AG20443 (cell line): ENCODE measurements at places on chromosomes 7 and 10.

DNA sequence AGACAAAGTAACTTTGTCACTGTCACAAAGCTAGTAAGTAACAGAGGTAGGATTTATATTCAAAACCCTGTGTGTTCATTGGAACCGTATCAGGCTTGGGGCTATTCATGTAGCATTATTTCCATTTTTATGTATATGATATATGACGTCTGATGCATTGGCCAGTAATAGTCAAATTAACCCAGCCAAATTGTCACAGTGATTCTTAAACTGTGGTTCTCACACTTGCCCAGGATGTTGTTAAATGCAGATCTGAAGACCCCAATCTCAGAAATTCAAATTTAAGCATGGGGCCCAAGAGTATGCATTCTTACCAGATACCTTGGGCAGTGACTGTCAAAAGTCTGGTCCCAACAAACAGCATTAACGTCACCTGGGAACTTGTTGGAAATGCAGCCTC is 63.9 kb downstream of the C1GALT1 start:
- no peak for DNase-seq

- DNase-seq, result no peak
Observed at GRCh38 chr7:51102828-51103227, 213.8 kb downstream of the COBL start.

DNA sequence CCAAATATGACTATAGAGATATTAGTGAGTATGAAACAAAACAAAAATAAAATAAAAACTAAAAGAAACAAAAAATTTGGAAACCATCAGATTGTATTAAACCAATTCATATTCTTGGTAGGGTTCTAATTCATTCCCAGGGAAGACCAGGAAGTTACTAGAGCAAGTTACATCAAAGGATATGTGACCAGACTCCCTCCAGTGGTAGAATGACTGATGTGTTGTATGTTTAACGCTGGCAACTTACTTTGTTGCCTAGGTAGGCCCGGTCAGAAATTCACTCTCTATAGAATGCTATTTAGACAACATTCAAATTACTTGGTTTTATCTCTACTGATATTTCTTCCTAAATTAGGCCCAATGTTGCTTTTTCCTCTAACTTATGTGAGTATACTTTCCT is 5.2 kb downstream of the PHYHIPL start:
- peak; percentile 53 for DNase-seq

GRCh38 chr7:155131090-155131489 is 61.0 kb downstream of the HTR5A start:
- no peak for DNase-seq

- no peak for DNase-seq
Observed at GRCh38 chr10:129544205-129545202, 77.5 kb downstream of the MGMT start.

- no peak for DNase-seq
Observed at GRCh38 chr10:501596-501995, 187.9 kb downstream of the DIP2C start.

- no peak for DNase-seq
Observed at GRCh38 chr10:23341004-23341403, 3.6 kb downstream of the C10orf67 start.

GRCh38 chr7:123770378-123770777 is 21.6 kb upstream of the WASL start:
- DNase-seq, result peak; percentile 47

- DNase-seq, result no peak
Observed at GRCh38 chr10:17915181-17915580, 36.5 kb upstream of the SLC39A12 start.

DNA sequence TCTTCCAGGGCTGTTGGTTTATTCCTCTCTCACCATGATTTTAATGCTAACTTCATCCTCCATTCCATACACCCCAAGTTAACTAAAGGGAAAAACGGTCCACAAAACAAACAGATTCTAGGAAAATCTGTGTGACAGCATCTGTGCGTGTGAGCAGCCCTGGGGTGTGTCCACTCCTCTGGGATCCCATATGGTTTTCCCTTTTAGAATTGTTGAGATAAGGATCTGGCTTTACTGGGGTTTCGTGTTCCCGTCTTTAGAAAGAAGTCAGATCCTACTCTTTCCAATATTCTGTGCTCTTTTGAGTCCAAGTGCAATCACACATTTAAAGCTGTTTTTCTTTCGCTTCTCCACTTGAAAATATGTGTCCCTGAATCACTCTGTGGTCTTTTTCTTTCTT is 257.1 kb downstream of the KLF6 start:
- DNase-seq, result peak; percentile 69

DNA sequence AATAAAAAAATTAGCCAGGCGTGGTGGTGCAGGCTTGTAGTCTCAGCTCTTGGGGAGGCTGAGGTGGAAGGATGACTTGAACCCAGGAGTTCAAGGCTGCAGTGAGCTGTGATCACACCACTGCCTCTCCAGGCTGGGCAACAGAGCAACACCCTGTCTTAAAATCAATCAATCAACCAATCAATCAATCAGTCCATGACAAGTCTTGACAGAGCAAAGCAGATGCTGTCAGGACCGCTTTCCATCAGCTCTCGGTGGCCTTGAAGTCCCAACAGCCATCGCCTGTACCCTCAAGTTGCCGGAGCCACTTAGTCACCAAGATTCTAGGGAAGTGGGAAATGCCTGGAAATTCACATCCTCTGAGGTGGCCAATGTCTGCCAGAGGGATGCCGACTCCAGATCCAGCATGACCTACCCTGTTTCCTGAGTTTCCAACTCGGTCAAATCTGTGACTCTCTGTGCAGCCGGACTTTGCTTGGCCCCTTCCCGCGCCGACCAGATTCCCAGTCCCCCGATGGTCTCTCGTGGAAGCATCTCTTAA is 871 bp upstream of the CCL24 start:
- DNase-seq, result peak; percentile 43
